ENCODE measurements at places on chromosomes 11 and 22.
A peak's percentile ranks its signal among the peaks of the same experiment; 100 is the strongest.

GRCh38 chr11:109236188-109236587, 185.8 kb upstream of the C11orf87 start:
- no peak for DNase-seq

DNA sequence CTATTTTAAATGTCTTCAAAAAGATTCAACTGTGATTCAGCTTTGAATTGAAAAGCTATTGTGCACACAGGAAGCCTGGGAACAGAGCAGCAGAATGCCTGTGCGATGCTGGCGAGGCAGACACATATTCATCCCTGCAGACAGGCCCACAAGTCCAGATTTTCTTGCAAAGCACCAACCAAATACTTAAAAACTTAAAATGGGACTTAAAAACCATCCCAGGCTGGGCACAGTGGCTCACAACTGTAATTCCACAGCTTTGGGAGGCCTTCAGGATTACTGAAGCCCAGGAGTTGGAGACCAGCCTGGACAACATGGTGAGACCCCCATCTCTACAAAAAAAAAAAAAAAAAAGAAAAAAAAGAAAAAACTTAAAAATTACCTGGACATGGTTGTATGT, 122.6 kb upstream of the SERPIND1 start:
- DNase-seq, result no peak

DNA sequence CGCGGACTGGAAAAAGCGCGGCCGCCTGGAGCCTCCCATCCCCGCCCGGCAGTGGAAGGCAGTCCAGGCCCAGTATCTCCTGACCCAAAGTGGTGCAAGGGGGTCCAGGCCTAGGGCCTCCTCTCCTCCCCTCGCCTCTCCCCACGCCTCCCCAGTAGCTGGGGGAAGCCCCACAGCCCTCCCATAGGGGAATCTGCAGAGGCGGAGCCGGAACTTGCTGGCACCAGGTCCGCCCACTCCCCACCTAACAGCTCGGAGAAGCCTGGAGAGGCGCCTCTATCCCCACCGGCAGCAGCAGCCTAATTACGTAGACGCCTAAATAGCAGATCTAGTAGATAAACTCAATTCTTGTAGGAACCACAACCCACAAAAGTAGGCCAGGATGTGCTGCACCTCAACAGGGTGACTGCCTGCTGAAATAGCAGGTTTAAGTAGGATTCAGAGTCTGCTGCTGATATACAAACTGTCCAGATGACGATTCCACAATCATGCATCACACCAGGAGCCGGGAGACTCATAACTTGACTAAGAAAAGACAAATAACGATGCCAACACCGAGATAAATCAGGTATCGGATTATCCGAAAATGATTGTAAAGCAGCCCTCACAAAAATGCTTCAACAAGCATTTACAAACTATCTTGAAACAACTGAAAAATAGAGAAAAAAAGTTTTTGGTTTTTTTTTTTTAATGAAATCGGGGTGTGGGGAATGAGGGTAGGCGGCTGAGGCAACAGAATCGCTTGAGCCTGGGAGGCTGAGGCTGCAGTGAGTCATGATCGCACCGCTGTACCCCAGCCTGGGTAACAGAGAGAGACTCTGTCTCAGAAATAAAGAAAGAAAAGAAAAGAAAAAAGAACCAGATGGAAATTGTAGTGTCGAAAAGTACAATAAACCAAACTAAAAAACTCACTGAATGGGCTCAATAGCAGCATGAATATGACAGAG, 11.4 kb upstream of the BRD1 start:
- DNase-seq, result peak; percentile 93

DNA sequence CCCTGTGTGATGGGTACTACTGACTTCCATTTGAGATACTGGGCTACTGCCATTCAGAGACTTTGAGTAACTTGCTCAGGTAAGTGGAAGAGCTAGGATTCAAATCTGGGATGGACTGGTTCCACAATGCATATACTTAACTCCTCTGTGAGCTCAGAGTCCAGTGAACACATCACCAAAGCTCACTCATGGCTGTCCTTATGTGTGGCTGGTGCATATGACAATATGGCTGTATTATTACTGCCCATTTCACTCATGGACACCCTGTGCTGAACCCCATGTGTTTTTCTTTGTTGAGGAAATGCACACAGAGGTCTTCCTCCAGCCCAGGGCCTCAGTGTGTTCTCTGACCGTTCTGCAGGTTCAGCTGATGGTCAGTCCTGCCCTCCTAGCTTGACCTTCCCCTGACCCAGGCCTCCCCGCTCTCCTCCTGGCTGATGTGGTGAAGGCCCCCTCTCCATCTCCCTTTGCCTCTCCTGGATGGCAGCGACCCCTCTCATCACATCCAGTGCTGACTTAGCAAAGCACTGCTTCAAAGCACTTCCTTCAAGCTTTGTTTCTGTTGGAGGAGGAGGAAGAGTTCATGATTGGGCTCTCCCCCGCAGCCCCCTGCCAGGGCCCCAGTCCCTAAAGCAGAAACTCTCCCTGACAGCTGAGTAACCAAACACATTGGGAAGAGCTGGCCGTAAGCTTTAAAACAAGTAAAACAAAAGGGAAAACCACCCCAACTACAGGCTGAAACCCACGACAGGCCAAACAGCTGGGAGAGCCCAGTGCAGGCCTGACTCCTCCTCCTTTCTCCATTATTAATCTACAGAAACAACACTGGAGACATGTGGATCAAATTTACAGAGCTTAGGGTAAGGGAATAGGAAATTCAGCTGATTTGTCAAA, 101.2 kb downstream of the NAT10 start:
- no peak for DNase-seq

- peak; percentile 61 for DNase-seq
These were observed 975 bp upstream of the MDK start for GRCh38 chr11:46380340-46381047.

- DNase-seq, result no peak
These were observed 2.3 kb downstream of the SIK2 start for GRCh38 chr11:111604392-111605009.

GRCh38 chr11:116507849-116508695, 264.7 kb downstream of the BUD13 start:
- no peak for DNase-seq

DNA sequence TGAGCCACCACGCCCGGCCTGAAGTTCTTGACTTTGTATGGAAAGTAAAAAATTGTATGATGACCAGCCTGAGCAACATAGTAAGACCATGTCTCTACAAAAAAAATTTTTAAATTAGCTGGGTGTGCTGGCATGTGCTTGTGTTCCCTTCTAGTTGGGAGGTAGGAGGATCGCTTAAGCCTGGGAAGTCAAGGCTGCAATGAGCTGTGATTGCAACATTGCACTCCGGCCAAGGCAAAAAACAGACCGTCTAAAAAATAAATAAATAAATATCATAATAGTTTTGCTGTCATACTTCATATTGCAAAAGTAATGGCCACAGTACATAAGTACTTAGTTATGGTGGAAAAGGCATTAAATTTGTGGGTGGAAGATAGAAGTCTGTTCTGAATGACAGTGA, 3.4 kb downstream of the AGBL2 start:
- no peak for DNase-seq

DNA sequence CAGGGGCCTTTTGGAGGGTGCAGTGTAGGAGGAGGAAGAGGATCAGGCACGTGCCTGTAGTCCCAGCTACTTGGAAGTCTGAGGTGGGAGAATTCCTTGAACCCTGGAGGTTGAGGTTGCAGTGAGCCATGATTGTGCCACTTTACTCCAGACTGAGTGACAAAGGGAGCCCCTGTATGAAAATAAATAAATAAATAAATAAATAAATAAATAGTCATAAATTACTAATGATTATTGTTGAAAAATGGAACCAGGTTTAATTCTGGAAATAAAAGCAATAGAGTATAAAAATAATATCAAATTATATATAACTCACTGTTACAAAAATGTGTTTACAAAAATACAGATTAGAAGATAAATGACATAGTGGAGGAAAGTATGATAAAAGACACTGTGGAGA, 37.9 kb downstream of the GRIA4 start:
- DNase-seq, result no peak

- no peak for DNase-seq
These were observed 142.4 kb downstream of the KIRREL3 start for GRCh38 chr11:126857860-126858808.

GRCh38 chr22:45997777-45998637, 21.0 kb upstream of the WNT7B start:
- no peak for DNase-seq

GRCh38 chr11:130581646-130582045, 133.2 kb downstream of the ADAMTS15 start:
- DNase-seq, result no peak

GRCh38 chr22:49366437-49366836, 461.2 kb downstream of the BRD1 start:
- DNase-seq, result no peak

- DNase-seq, result no peak
These were observed 38.9 kb downstream of the TBC1D22A start for GRCh38 chr22:46801331-46801811.

DNA sequence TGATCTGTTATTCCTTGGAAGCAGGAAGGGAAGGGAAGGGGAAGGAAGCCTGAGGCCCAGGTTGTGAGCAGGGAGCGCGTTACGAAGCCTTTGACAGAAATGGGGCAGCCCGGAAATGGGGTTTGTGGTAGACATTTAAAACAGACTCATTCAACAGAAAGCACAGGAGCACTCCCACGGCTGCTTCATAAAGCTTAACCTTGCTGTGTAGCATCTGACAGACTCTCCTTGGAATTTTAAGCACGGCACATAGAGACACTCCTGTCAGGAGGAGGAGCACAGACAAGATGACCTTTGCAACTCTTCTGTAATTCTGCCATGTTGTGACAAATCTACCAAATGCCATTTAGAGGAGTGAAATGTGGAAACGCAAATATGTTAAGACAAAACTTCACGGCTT, 131.6 kb downstream of the FBXO7 start:
- DNase-seq, result no peak

- DNase-seq, result no peak
These were observed 817 bp downstream of the ARL2 start for GRCh38 chr11:65014726-65015227.

DNA sequence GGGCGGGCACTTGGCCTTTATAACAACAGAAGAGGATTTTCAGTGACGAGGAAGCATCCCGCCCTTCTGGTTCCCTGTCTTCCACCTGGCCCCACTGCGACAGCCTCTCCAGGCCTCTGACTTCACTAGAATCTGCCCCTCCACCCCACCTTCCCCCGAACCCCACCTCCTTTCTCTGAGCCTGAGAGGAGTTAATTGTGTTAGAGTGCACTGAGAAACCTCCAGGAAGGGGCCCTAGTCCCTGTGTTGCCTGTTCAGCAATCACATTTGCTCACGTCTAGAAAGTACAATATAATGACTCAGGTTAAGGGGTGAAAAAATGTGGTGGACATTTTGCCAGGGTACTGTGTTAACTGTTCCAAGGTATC, 38.8 kb downstream of the PTPRJ start:
- DNase-seq, result no peak

- no peak for DNase-seq
These were observed 253.1 kb downstream of the CADM1 start for GRCh38 chr11:115251126-115251525.

- no peak for DNase-seq
These were observed 43.8 kb downstream of the NECTIN1 start for GRCh38 chr11:119685111-119685746.

GRCh38 chr22:44424359-44424682, 73.7 kb downstream of the RTL6 start:
- no peak for DNase-seq

Data from stimulated activated CD4-positive, alpha-beta T cell treated with anti-CD3 and anti-CD28 coated beads, Interleukin-4, amount 100 ng/mL, for 4 hours (primary cell).